CD4-positive, alpha-beta memory T cell (primary cell): ENCODE measurements at places on chromosomes 16 and 17. TPM values are rescaled to one million over a fixed set of nuclear protein-coding genes. Genes with fewer than 3 reads are reported as not detected.
A peak's percentile ranks its signal among the peaks of the same experiment; 100 is the strongest.

DNA sequence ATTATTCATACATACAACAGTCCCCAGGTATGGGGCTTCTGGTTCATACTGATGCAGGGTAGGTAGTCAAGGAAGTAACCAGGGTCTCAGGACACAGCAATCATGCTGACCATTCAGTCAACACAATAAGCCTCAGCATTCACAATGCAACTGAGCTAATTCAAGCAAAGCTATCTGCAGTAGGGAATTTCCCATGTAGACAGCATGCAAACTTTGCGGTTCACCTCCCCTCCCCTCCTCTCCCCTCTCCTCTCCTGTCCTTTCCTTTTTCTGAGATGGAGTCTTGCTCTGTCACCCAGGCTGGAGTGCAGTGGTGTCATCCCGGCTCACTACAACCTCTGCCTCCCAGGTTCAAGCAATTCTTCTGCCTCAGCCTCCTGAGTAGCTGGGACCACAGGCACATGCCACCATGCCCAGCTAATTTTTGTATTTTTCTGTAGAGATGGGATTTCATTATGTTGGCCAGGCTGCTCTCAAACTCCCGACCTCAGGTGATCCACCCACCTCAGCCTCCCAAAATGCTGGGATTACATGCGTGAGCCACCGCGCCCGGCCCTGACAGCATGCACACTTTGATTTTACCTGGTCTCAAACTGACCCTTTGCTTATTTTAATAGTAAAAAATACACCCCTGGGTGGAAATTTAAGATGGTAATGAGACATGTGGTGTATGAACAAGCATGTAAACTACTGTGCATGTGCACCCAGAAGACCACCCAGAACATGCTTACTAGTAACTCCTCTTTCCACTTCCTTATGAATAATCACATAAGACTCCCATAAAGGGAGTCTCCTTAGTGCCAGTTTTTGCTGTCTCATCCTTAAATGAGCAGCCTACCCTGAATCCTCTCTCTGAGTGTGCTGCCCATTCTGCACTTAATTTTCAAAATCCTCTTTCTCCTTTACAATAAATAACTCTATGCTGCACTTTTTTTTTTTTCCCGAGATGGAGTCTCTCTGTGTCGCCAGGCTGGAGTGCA, 9.3 kb upstream of the RNF135 start:
- DNase-seq: peak; percentile 8

GRCh38 chr16:87789437-87790291, 23.9 kb upstream of the KLHDC4 start:
- no peak for DNase-seq

- DNase-seq: no peak
Measured at GRCh38 chr16:79971237-79971572, 370.7 kb upstream of the MAF start.

- no peak for DNase-seq
Measured at GRCh38 chr17:75654176-75654575, 12.8 kb downstream of the RECQL5 start.

The NT5M gene
- total RNA-seq: 2.7 TPM

DNA sequence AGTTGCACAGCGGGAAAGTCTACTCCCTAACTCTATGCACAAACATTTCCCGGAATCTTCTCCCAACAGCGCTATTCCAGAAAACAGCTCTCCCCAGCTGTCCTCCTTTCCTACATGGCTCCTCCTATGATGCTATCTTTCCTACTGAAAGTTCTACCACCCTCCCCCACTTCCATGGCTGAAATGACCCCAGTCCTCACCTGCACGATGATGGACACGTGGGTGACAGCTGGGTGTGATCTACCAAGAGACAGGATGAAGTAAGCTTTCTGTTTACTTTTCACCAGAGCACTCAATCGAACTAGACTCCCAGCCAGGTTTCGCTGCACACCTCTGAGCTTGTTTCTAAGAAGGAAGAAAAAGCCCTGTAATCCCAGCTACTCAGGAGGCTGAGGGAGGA, 10.7 kb downstream of the CTC1 start:
- DNase-seq: no peak

The TMEM132E gene
- total RNA-seq: 0.23 TPM
